ENCODE measurements at places on chromosomes 2 and 18.

- no peak for DNase-seq
These were observed 18.6 kb upstream of the TXNDC2 start for GRCh38 chr18:9867071-9867594.

DNA sequence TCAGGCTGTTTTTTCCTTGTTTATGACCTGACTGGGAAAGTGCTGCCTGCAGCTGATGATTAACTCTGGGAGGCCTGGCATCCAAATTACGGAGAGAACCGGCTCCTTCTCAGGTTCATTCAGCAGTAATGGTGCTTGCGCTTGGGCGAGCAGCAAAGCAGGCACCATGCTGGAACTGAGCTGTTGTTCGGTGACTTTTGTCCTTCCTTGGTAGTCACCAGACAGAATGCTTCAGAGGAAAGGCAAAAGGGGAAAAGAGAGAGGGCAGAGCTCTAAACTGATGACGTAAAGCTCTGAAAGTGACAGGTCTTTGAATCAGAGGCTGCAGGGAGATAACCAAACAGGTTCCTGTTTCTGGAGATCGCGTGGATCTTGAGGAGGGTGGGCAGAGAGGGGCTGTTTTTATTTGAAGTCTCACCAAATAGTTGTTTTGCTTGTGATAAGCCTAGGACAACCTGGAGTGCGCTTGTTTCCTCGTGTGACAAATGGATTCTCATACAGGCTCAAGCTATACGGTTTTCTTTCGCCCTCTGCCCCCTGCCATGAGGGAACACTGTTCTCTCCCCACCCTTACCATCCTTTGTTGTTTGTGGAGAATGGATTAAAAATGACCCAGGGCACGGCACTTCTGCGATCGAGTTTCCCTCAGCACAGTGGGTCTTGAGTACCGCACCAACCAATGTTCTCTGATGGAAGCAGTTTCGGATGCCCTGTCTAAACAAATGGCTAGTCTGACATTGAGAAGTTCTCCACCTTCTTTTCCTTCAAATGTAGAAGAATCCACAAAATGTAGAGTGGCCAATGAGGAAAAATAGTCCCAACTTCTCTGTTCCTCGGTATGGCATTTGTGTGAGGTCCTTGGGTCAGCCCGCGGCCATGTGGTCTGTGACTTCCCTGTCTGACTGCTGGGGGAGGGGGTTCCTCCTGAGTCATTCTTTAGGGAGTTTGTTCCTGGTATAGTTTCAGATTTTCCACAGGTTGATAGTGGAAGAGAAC is 1.3 kb downstream of the RASGRP3 start:
- no peak for DNase-seq

DNA sequence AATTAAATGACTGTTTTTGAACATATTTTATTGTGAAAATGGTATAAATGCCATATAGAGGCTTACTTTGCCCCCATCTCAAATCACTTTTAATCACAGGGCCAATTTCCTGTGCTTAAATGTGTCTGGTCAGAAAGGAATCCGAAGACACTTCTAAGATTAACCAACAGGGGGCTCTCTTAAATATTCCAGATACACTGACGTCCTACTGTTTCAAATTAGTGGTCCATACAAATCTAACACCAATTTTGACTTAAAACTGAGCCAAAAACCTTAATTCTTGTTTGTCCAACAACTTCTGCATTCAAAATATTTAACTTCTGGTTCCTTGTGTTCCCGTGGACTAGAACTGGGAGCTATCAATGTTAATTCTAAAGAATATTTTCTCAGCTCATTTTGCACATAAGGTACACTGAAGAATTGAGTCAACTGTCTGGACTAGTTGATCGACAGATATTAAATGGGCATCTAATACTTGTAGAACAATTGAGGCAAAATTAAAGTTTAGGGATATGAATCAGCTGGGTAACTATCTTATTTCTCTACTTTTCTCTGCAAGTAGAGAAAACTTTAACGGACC is 557.5 kb downstream of the ARHGAP15 start:
- no peak for DNase-seq

- DNase-seq, result no peak
These were observed 678.3 kb upstream of the ID2 start for GRCh38 chr2:8003462-8004075.

DNA sequence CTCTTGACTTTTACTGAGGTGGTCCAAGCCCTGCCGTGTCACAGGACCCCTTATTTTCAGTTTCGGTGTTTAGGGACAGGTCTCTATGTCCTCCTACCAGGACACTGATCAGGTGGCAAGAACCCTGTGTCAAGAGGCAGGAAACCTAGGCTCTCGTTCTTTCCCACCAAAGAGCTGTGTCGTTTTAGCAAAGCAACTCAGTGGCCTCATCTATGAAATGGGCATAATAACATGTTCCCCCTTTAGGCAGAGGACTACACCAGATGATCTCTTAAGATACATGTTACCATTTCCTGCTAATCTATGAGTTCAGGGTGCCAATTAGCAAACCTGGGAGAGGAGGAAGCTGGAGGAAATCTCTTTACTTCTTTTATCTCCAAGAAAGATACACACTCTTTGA is 1.9 kb downstream of the RAB31 start:
- DNase-seq, result no peak

DNA sequence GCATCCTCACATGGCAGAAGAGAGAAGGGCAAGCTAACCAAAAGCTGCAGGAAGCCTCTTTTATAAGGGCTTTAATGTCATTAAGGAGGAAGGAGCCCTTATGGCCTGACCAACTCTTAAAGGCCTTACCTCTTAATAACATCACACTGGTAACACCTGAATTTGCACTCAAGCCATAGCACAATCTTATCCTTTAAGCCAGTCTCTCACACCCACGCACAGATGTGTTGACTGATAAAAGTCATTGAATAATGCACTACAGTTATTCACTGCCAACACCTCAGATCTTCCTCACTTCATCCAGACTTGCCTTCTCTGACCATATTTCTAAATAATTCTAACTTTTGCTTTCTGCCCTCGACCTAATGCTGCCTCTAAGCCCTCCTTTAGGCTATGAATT is 516.8 kb downstream of the ADCYAP1 start:
- no peak for DNase-seq

DNA sequence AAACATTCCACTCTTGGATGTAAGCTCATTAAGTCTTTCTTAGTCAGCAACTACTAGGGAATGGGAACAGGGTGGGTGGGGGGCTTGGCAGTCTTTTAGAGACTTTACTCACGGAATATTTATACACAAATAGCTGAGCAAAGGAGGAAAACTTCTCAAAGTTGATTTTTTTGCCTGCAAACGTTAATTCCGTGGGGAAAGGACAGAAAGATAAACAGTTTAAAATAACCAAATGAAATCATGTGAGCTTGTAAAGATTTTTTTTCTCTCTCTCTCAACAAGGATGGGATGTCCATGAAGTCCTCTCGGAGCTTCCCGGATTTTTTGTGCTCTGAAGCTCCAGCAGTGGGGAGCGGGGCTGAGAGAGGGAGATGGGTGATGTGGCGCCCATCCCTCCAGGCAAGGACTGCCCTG is 32.2 kb upstream of the MAT2A start:
- DNase-seq, result no peak

DNA sequence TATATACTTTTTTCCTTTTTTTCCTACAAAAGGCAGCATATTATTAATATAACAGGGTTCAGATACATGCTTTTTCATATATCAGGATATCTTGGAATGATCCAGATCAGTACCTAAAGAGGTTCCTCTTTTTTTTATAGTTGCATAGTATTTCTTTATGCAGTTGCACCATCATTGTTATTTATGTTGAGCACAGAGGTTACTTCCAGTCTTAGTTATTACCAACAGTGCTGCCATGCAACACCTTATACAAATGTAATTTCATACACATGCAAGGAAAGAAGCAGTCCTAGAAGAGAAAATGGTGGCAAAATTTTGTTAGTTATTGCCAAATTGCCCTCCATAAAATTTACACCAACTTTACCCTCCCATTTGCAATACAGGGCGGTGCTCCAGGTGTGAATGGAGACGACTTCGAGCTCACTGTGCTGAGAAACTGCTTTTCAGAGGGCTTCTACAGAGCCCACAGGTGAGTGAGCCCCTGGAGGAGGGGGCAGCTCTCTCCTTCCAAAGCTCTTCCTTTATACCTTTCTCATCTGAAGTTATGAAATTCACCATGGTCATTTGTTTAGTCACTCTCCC is 30.0 kb upstream of the KCMF1 start:
- no peak for DNase-seq

DNA sequence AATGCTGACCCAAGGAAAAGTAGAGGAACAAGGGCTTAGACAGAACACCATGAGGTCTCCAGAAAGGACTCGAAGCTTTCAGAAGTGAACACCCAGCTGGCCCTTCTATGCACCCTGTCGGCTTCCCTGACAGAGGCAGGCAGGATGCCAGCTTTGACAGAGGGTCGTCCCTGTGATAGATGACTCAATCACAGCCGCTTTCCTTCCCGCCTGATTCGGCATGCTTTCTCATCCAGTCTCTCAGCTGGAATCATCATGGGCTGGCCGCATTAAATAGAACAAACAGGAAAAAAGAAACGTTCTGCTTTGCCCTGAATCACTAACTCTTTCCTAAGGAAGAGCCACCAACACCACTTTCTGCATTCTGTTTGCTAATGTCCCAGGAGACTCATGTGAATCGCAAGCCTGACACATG is 140.3 kb upstream of the RAB12 start:
- no peak for DNase-seq

- DNase-seq, result no peak
These were observed 284.7 kb downstream of the CMPK2 start for GRCh38 chr2:6580982-6581381.

DNA sequence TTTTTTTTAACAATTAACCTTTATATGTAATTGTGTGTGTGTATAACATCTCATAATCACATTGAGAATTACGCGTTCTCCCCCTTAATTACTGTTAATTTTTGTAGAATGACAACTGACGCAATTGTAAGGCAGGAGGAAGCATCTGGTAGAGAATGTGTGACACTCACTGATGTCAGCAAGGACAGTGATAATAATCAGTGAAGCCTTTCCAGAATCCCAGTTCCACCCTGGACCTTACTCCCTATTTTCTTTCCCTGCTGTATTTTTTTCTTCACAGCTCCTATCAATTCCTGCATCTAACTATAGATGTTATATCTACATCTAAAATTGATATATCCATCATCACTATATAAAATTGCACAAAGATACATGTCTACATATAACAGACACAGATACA is 16.1 kb upstream of the STRN start:
- no peak for DNase-seq

DNA sequence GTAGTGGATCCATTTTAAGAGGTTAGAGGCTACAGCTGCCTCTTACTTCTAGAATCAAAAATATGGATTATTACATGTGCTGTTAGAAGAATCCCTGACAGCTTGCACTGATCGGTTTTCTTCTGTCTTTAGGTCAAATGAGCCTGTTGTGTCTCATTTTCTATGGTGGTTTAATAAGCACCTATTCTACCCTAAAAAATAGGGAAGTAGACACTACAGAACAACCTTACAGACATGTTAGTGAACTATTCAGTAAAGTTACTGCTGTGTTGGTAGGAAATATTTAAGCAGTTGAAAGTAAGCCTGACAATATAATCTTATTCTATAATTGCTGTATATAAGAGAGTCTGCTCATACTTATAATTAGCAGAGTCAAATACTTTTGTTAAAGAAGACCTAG is 168.5 kb upstream of the NOSTRIN start:
- DNase-seq, result no peak

DNA sequence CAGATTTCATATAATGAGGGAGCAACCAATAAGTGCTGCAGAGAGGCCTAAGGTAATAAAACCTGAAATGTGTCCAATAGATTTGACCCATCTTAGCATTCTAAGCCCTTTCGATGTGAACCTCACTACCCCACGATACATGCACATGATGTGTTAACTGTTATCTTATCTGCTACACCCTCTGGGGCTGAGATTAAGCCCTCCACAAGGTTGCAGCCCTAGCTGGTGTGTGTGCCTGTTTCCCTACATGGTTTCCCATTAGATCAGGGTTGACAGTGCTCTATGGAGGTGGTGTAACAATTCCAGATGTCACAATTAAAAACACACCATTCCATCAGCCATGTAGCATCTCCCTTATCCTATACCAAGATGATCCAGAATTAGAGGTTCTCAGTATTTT is 68.9 kb upstream of the THSD7B start:
- no peak for DNase-seq

- no peak for DNase-seq
These were observed 122.1 kb downstream of the ACOXL start for GRCh38 chr2:110854355-110855081.

- no peak for DNase-seq
These were observed 67.5 kb downstream of the PDK1 start for GRCh38 chr2:172623249-172623965.

DNA sequence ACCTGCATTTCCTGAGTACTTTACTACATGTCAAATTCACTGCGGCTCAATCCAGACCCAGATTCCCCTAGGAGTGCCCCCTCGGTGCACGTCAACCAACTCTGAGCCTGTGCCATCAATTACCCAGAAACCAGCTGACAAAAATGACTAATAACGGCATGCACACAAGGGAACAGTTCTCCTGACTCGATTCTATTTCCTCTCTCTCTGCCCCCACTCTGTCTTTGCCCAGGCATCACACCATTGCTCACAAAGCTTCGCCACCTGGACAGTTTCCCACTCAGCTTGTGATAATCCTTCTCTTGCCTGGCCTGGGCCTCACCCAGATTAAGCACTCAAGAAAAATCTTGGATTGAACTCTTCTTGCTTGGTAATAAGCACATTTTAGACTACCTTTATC is 115.3 kb upstream of the NDUFV2 start:
- DNase-seq, result no peak

DNA sequence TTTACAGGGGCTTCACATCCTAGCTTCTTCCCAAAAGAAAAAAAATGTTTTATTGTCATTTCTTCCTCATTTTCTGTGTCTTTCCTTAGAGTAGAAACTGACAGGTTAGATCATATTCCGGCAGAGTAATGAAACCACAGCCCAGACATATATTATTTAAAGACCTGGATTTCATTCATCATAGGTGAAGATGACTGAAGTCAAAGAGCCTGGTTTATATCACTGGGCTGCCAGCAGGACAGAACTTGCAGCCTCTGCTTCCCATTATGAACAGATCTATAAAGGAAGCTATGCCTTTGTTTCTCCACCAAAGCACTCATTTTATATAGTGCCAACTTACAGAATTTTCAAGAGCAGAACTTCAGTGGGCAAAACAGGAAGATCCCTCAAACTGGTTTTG is 137.9 kb downstream of the METTL4 start:
- no peak for DNase-seq

DNA sequence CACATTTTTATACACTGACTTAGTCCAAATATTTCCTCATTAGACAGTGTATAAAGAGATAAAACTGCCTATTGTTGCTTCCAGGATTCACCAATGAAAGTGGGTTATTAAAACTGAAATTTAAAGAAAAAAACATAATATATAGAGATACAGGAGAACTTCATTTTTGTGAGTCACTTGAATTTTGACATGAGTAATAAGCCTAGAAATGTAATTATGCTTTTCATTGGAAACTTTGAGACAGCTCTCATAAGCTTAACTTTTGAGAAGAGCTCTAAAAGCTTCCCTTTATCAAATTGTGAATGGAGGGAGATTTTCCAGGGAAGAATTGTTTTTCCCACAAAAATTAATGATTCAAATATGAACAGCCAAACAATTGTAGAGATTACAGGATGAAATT is 14.1 kb downstream of the DYNC2LI1 start:
- DNase-seq, result no peak

GRCh38 chr2:18903750-18904149 is 314.4 kb upstream of the NT5C1B start:
- peak; percentile 19 for DNase-seq

- DNase-seq, result no peak
These were observed 100.5 kb downstream of the SPTBN1 start for GRCh38 chr2:54556621-54557121.

GRCh38 chr2:90207454-90208058 is 1516.1 kb downstream of the RPIA start:
- DNase-seq, result peak; percentile 2
